ENCODE measurements at places on chromosomes 5 and 9.

- no peak for DNase-seq
These were observed 148.7 kb downstream of the CDK5RAP2 start for GRCh38 chr9:120431268-120431667.

- no peak for DNase-seq
These were observed 34.1 kb upstream of the GRIA1 start for GRCh38 chr5:153456354-153456753.

GRCh38 chr5:53083927-53084326 lies 25.6 kb downstream of the MOCS2 start:
- DNase-seq: no peak

- DNase-seq: no peak
These were observed 998.5 kb upstream of the CDH6 start for GRCh38 chr5:30195036-30195435.

DNA sequence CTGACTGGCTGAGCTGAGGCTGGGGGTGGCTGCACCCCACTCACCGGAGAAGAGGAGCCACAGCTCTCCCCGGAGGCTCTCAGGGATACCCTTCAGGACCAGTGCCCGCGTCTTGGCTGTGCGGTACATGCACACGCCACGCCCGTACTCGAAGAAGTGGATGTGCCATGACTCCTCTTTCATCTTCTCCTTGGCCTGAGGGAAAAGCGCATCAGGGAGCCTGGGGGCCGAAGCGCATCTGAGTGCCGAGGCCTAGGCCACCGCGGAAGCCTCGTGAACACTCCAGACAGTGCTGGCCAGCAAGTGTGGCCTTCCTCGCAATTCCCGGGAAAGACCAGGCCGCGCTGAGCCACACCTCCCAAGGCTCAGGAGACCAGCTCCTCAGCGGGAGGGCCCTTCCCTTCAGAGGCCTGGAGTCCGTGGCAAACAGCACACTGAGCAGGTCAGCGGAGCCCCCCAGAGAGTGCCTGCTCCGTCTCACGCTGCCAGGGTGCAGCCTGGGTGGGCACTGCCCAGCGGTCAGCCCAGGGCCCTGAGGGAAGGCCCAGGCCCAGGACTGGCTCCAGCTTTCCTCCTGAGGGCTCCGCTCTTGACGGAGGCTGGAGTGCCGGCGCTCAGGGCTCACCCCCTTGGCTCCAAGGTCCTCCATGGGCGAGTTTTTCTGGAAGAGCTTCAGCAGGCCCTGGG lies 20.5 kb upstream of the MRNIP start:
- no peak for DNase-seq

GRCh38 chr5:42013561-42013960 lies 88.5 kb downstream of the FBXO4 start:
- no peak for DNase-seq

GRCh38 chr5:180862645-180863044 lies 1.6 kb upstream of the ZFP62 start:
- DNase-seq: no peak

DNA sequence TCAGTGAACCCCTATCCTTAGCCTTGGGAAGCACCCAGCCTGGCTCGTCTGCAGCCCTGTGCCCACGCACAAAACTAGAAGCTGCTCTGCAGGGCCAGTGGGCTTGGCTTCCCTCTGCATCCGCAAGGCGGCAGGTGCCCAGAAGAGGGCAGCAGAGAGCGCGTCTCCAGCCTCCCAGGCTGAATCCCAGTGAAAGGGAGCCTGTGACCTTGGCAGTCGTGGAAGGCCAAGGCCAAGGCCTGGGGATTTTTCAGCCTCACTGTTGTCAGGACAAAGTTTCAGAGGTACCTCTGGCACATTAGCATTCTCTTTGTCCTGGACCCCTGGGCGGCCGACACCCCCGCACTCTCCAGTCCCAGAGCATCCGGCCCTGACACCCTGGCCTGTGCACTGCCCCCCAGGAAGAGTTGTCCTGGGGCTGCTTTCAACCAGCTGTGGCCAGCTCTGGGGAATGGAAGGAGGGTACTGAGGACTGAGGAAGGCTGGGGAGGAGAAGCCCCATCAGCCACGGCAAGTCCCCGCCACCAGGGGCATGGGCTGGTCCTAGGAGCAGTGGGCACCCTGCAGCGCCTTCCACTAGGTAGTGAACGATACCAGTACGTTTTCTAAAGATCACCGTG lies 63.6 kb upstream of the IL17B start:
- DNase-seq: no peak

GRCh38 chr5:14929293-14930065 lies 57.9 kb upstream of the ANKH start:
- DNase-seq: no peak

- no peak for DNase-seq
These were observed 417.3 kb downstream of the RAB3C start for GRCh38 chr5:59000211-59000610.
